Placental pericyte (primary cell): ENCODE measurements at places on chromosomes 4 and X. TPM values are rescaled to one million over a fixed set of nuclear protein-coding genes. Genes with fewer than 3 reads are reported as not detected.

Gene FAT4
- total RNA-seq: 13.6 and 16.6 TPM in 2 replicates

Gene CCKAR
- not detected in 2 replicates for total RNA-seq

Gene HELT
- not detected in 2 replicates for total RNA-seq

Gene FATE1
- total RNA-seq: not detected in 2 replicates

Gene UGT2B7
- not detected in 2 replicates for total RNA-seq
